ENCODE measurements at places on chromosomes 6 and 20.

DNA sequence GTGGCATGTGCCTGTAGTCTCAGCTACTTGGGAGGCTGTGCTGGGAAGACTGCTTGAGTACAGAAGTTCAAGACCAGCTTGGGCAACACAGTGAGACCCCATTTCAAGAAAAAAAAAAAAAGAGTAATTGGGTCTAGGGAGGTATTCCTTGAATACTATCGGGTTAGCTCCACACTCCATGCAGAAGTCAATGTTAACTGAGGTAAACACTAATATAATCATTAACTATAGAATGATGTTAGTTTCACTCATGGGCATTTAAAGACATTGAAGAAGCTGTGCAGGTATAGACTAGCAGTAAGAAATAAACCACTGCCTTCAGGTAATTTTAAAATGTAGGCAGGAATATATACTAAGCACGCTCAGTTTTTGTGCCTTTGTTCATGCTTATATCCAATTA is 32.6 kb downstream of the MDN1 start:
- DNase-seq = no peak

DNA sequence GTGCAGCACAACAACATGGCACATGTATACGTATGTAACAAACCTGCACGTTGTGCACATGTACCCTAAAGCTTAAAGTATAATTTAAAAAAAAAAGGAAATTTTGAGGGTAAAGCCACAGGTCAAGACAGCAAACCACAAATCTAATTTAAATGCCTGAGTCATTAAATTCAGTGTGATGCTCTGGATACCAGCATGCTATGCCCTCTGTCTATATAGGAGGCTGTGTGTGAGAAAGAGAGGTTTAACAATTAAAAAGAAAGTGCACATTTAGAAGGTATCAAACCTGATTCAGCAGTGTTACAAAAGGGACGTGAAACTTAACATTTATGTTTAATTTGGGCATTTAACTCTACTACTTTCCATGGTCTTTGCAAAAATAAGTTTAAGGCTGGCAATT is 276.3 kb downstream of the ADGRB3 start:
- DNase-seq = no peak

GRCh38 chr6:11215773-11216172 is 16.7 kb downstream of the NEDD9 start:
- no peak for DNase-seq

DNA sequence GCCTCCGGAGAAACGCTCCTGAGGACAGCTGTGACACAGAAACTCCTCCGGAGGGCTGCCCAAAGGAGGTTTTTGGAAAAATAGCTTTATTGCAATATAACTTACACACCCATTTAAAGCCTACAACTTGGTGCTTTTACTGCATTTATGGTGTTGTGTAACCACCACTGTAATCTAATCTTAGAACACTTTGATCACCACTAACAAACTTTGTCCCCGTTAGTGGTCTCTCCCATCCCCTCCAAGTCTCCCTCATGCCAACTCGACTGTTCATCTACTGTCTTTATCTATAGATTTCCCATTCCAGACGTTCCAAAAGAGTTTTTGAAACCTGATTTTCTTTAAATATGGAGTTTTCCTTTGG is 62.8 kb downstream of the SYNJ2 start:
- DNase-seq = no peak

GRCh38 chr6:26217714-26218075 is 130.5 kb downstream of the HFE start:
- DNase-seq = no peak

DNA sequence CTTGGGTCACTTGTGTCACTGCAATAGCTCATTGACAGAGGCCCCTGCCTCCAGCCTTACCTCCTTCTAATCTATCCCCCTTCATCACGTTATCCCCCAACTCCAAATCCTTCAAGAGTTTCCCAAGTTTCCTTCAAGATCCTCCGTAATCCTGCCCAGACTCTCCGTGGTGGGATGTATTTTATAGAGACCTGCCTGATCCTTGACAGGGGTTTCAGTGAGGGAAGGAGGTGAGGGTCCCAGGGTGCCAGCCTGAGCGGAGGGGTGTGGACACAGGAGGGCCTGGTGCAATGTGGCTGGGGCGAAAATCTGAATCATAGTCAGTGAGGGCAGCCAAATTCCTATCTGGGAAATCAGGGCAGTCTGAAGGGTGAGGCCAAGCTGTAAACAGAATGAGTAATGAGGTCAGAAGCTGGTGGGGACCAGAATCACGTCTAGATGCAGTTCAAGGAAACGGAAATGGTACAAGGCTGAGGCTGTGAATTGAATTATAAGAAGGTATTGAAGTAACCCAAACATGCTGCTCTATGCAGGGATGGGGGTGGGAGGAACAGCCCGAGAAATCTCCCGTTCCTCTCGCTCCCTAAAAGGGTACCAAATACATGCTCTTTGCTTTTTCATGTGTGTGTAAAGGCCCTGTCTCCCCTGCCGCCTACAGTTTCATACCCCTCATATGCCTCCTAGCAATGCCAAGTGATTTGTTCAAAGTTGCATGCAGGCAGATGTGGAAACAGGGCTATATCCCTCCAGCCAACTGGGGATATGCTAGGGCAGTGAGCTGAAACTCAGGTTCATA is 35.4 kb upstream of the PIM1 start:
- DNase-seq = no peak

DNA sequence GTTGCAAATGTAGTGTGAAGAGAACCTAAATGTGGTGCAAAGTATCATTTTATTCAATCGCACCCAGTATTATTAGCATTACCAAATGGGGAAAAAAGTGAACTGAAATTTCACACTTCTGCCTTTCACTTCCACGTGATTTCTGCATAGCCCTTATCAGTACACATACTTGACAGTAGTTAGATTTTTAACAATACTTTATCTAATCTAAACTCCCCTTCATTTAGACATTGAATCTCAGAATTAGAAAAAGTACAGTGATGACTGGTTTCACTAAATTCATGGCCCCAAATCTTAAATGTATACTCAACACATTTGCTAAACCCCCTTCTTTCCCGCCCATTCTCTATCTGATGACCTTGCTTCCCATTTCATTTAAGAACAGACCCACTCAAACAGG is 14.3 kb downstream of the STX7 start:
- DNase-seq = no peak

DNA sequence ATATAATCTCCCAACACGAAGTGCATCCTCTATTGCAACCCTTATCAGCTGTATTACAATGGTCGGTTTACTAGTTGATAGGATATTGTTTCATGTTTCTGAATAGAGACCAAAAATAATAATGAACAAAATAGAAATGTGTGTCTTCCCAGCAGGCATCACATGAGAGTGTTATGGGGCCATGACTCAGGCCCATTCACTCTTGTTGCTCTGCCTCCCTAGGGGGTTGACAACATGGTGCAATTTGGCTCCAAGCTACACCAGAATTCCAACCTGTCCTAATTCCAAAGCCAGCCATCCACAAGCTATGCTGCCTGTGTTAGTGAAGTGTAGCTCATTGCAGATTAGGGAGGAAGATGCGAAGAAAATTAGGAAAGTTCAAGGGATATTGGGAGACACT is 13.1 kb upstream of the SAYSD1 start:
- DNase-seq = no peak

DNA sequence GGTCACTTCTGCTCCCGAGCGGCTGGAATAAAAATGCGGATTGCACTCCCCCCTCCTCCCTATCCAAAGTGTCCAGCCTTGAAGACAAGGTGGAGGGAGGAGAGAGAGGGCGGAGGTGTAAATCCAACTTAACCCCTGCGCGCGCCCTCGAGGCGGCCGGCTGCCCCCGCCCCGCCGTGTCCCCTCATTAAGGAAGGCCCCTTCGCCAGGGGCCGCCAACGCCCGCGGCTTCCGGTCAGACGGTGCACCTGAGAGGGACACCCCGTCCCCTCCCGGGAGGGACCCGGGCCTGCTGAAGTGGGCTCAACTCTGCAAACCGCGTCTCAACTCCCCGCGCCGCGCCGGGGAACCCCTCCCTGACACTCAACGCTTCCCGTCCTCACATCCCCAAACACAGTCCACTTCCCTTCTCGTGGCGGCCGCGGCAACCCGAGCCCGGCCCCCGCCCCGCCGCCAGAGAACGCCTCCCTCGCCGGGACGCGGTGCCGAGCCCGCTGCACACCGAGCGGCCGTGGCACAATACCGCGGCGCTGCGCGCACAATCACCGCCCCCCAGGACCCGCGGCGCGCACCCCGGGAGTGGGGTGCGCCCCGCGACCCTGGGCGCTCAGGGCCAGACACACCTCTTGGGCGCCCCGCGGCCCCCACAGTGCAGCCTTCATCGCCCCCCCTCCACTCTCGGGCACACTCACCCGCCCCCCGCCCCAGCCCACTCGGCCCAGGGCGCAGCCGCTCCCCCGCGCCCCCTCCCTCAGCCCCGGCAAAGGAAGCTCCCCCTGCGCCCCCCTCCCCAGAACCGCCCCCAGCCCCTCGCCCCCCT is 102.5 kb downstream of the NOL4L start:
- DNase-seq = no peak

Measured in NCI-H510A (cell line).